ENCODE measurements at places on chromosomes 1 and 21. TPM values are rescaled to one million over a fixed set of nuclear protein-coding genes. Genes with fewer than 3 reads are reported as not detected.

DNA sequence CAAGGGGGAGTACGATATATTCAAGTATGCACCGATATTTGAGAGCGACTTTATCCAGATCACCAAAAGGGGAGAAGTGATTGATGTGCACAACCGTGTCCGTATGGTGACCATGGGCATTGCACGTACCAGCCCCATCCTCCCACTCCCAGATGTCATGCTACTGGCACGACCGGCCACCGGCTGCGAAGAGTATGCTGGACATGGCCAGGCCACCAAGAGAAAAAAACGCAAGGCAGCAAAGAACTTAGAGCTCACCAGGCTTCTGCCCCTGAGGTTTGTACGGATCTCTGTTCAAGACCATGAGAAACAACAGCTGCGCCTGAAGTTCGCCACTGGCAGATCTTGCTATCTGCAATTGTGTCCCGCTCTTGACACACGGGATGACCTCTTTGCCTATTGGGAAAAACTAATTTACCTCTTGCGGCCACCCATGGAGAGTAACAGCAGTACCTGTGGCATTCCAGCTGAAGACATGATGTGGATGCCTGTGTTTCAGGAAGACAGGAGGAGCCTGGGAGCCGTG, 16.5 kb downstream of the ATF3 start:
- no peak overlapping the region for H3K27ac ChIP-seq
- peaks cover 25% of the 10 kb centered on the region for H3K27me3 ChIP-seq
- no peak overlapping the region for H3K4me3 ChIP-seq
- H3K36me3 ChIP-seq, result no peaks in the 10 kb centered on the region
- H3K4me1 ChIP-seq, result peaks cover 5% of the 10 kb centered on the region

S100A16 gene
- 0.53 TPM for total RNA-seq

DNA sequence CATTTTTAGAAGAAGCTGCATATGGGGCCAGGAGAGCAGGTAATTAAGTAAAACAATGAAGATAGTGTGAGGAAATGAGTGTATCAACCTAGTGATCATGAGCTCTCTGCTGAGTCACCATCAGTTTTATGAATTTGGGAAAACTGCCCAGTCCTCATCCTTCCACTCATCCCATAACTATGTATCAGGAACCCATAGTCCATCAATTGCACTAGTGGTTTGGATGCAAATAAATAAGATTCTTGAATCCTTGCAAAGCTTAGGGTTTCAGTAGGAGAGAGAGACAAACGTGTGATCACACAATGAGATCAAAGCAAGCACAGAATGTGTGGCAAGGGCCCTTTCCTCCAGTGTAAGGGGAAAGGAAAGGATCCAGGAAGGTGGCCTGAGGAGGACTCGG, 145.6 kb downstream of the ZZZ3 start:
- H3K4me1 ChIP-seq, result no peaks in the 10 kb centered on the region
- H3K36me3 ChIP-seq, result no peaks in the 10 kb centered on the region
- DNase-seq, result no peak
- H3K4me3 ChIP-seq, result no peak overlapping the region
- H3K27me3 ChIP-seq, result no peaks in the 10 kb centered on the region

GRCh38 chr1:27865821-27866220, 6.5 kb upstream of the THEMIS2 start:
- H3K27ac ChIP-seq, result no peak overlapping the region
- no peak overlapping the region for H3K4me3 ChIP-seq
- no peak for DNase-seq
- H3K27me3 ChIP-seq, result no peaks in the 10 kb centered on the region
- no peaks in the 10 kb centered on the region for H3K36me3 ChIP-seq
- H3K4me1 ChIP-seq, result peaks cover 35% of the 10 kb centered on the region

DNA sequence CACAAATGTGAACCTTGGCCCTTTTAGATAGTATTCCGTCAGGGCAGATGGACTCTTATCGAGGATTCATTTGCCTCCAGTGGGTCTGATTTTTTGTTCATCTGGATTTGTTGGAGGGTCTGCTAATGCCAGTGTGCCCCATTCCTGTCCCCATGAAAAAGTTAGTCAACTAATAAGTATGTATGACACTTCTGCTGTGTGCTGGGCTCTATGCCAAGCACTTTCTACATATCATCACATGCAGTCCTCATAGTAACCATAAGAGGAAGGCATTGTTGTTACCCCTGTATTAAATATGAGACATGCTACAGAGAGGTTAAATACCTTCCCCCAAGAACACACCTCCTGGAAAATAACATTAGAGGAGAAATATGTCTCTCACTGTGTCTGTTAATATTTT, 46.6 kb upstream of the MAB21L3 start:
- no peaks in the 10 kb centered on the region for H3K36me3 ChIP-seq
- H3K4me1 ChIP-seq, result no peaks in the 10 kb centered on the region
- H3K27ac ChIP-seq, result no peak overlapping the region
- H3K4me3 ChIP-seq, result no peak overlapping the region
- no peaks in the 10 kb centered on the region for H3K27me3 ChIP-seq
- DNase-seq, result no peak

DNA sequence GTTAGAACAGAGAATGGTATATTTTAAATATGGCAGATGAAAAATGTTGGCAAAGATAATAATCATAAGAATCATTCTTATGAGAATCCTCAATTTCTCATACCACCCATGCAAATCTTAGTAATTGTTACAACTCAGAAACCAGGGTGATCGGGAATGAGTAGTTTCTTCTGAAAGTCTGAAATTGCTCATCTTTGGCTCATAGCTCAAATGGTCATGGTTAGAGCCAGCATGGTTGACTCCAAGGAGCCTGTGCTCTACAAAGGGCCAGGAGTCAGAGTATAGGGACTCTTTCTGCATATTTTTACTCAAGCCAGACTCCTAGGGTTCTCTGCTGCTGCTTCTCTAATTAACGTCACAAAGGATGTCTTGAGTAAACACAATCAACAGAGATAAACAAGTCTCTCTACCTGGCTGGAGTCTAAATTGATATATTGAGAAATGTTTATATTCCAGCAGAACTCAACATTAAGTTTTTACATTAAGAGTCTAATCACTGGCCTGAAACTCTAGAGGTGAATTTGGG, 1.9 kb upstream of the ETV3 start:
- H3K27me3 ChIP-seq, result no peaks in the 10 kb centered on the region
- no peak for DNase-seq
- H3K4me1 ChIP-seq, result peaks cover 19% of the 10 kb centered on the region
- H3K4me3 ChIP-seq, result no peak overlapping the region
- H3K27ac ChIP-seq, result peak overlapping the region; percentile 98
- H3K36me3 ChIP-seq, result peaks cover 8% of the 10 kb centered on the region

Measured in T-cell (primary cell).